Neural crest cell (in vitro differentiated cells): ENCODE measurements at places on chromosomes 1 and 21. TPM values are rescaled to one million over a fixed set of nuclear protein-coding genes. Genes with fewer than 3 reads are reported as not detected.

OR2L8 gene
- not detected in 2 replicates for total RNA-seq

OR2M3 gene
- not detected in 2 replicates for total RNA-seq

GRCh38 chr21:38839328-38840286, 33.9 kb downstream of the ETS2 start:
- no peak for DNase-seq

- DNase-seq = no peak
Measured at GRCh38 chr1:159879977-159880376, 17.5 kb upstream of the VSIG8 start.

GRCh38 chr1:150322310-150322709, 977 bp downstream of the PRPF3 start:
- no peak for DNase-seq

GRCh38 chr21:19992540-19992939, 1005.7 kb upstream of the NCAM2 start:
- no peak for DNase-seq

- DNase-seq = no peak
Measured at GRCh38 chr1:93593854-93594602, 87.6 kb downstream of the BCAR3 start.

DNA sequence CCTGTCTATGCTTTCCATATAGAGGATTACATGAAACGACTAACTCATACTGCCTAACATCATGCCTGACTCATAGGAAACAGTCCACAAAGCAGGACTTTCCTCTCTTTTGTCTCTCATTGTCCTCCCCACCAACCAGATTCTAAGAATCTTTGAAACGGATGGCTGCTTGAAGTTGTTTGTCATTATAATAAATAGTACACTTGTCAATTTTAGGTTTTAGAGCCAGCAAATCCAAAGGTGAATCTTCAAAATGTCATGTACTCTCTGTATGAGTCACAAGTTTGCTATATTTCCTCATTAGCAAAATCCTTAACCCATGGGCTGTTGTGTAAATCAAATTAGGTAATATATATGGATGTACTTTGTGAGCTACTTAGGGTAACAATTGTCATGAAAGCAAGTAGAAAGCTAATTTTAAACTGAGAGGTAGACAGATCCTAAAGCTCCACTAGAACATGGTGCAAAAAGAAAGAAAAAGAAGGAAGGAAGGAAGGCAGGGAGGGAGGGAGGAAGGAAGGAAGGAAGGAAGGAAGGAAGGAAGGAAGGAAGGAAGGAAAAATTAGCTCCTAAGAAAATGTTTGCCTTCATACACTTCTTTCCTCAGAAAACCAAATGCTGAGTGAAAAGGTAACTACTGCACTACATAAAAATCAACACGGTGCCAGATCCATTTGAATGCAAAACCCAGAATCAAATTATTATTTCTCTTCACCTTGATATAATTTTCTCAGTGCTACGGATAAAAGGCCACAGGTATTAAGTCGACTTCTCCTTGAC, 129.5 kb upstream of the PRMT6 start:
- no peak for DNase-seq

- DNase-seq = no peak
Measured at GRCh38 chr1:52667984-52668383, 30.2 kb downstream of the COA7 start.
